ENCODE measurements at places on chromosomes 7 and 10.

DNA sequence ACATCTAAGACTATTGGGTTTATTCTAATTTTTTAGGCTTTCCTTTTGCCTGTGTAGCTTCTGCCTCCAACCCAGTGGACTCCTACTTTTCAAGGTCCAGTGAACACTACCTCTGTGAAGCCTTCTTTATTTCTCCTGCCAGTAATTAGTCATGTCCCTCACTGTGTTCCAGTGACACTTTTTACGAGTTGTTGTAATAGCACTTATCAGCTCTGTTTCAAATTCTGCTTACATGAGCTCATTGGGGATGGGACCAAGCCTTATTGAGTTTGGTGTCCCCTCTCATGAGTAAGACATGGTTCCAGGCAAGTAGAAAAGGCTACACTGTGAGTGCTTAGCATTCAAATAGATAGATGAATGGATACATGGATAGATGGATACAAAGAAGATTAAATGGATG is 184.6 kb downstream of the HIBADH start:
- DNase-seq, result no peak

DNA sequence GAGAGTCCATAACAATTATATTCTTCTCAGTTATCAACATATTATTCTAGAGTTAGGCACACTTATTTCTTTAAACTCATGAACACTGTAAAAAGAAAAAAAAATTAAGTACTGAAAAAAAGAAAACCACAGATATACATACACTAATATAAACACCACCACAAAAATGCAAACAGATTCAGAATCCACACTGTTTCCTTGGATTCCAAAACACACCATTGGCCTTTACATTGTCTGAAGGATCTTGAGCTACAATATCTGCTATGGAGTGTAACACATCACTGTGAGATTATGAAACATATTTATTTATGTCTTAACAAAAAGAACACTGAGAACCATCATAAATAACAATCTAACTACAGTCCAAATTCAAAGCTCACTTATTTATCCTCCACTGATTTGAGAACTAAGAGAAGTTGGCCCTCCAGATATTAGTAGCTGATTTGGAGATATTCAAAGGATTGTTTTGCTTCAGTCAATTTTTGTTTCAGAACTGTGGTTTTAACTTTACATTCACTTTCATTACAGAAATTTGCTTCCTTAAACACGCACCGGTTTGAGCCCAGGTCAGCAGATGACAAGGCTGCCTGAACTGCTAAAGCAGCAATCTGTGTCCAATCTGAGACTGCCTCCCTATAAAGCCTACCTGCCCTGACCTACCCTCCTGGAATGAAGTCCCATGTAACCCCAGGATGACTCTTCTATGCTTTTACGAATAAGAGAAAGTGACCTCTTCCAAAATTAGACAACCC is 47.0 kb upstream of the CDK1 start:
- DNase-seq, result peak; percentile 52

GRCh38 chr7:43631559-43631958 is 48.7 kb downstream of the STK17A start:
- DNase-seq, result no peak

DNA sequence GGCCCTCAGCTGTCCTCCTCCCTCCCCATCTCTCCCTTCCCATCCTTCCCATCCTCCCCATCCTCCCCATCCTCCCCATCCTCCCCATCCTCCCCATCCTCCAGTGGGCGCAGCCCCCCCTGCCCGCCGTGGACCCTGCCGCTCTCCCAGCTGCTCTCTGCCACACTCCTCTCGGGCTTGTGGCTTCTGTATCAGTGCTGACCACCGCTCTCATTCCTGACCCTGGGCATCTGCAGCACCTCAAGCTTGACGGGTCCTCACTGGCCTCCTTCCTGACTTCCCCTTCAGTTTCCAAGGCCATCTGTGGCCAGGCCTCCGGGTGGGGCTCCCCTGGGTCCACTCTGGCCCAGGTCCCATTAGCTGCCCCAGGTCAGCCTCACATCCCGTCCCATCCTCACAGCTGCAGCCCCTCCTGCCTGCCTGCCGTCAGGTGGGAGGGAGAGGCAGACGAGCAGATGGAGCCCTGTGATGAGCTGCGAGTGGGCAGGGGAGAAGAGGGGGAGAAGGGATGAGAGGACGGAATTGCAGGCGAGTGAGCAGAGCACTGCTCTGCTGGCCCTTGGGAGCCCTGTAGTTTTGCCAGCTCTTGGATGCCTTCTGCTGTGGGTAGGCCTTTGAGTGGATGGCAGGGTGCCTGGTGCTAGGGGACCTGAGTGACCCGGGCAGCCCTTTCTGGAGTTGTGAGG is 35.7 kb downstream of the LHPP start:
- no peak for DNase-seq

DNA sequence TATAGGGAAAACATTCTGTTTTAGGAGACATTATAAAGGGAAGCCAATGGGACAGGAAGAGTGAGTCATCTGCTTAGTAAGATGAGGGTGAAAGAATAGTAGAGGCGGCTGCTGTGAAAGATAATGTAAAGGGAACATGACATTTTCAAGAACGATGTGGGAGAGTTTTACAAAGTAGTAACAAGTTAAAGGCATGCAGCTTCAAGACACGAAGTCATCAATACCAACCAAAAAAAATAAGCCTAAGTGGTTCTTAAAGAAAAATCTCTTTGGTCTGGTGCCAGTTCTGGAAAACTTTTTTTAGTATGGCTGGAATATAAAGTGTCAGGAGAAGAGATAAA is 6.1 kb downstream of the GSTO1 start:
- DNase-seq, result no peak

DNA sequence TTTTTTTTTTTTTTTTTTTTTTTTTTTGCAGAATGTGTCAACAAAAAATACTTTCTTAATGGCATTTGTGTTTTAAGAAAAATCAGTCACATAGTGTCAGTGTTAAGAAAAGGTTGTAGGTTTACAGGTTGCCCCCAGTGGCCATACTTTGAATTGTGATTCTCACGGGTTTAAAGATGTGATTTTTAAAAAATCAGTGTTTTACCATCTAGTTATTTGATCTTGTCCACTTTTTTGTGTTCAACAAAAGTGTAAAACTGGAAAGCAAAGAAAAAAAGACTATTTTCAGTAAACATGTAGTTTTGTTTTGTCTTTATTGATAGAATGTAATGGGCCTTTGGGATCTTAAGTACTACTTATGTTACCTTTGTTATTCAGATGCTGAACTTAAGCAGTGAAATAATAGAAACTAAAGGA is 25.7 kb downstream of the SUV39H2 start:
- peak; percentile 33 for DNase-seq

DNA sequence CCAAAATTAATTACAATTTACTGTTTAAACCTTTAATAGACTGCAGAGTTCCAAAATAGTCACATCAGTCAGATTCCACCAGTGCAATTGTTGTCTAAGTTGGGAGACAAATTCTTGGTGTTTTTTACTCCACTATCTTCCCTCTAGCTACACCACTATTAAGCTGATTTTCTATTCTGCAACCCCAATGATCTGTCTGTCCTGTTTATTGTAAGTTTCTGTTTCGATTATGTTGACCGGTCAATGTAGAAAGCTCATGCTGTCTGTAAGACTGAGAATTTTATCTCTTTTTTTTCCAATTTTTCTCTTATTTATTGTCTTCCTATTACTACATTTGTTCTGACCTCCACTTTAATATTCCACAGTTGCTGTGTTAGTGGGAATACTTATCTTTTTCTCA is 557.5 kb downstream of the SH2D4B start:
- DNase-seq, result no peak

GRCh38 chr10:73989594-73990150 is 8.2 kb upstream of the VCL start:
- no peak for DNase-seq

DNA sequence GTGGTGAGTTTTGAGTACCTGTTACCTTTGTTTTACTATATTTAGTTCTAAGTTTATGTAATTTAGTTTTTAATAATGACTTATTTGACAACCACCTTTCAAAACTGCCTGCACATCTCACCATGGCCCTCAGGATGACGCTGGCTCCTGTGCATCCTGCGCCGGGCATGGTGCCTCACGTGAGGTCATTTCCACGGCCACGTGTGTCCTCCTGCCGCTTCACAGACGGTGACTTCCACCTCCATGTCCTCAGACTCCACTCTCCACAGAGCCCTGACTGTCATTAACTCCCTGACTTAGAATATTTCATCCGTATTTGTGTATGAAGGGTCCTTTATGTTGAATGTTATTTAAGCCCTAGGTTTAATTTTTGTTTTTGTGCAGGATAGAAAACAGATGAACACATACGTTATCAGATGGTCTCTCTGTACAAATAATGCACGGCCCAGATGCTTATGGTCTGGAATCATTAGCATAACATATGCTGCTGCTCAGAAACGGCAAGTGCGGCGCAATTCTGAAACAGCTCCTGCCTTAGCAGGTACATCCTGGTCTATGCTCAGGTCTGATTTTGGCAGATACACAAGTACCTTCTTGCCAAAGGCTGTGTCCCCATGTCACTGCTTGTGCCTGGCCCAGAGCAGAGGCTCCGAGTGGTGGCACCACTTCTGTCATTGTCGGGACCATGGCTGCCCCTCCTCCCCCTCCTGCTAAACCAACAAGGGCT is 155.8 kb downstream of the WDR37 start:
- no peak for DNase-seq

GRCh38 chr7:157794746-157795065 is 457.9 kb downstream of the DNAJB6 start:
- no peak for DNase-seq

GRCh38 chr10:43076876-43077420 is at the start of gene RET:
Gene RET, plus strand, starts transcription at chr10:43077069. Its CDS starts 190 bp downstream, at chr10:43077259.
- no peak for DNase-seq
